ENCODE measurements at places on chromosomes 1 and 21.

GRCh38 chr1:85975912-85976371 is 180.6 kb downstream of the COL24A1 start:
- no peak for DNase-seq

DNA sequence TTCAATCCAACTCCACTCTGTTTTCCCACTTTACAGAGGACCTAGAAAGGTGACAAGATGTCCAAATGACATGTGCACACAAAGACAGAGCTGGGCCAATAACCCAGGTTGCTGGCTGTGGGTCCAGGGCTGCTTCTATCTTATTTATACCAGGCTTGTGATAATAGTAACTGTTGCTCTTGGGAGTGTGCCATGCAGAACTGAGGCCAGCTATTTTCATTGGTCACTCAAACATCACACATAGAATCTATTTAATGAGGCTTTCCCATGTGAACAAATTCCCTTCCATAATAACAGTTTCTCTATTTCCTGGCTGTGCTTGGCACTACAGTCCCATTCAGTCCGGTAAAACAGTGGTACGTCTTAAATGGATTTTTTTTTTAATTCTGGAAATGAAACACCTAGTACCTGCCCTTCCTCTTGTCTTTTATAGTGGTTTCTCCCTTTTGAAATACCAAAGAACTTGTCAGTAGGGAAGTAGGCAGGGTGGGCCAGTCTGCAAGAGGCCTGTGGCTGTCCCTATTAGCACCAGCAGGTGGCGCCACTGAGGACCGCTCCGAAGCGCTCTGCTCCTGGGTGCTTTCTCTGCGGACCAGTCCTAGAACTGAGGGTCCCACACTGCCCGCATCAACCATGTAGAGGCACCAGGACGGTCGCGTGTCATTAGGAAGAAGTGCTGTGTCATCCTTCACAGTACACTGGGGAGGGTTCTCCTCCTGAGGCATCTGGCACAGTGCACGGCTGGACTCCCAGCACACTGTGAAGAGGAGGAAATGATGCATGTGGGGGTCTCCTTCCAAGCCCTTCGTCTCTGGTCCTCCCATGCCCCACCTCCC is 52.1 kb downstream of the GPR161 start:
- no peak for DNase-seq

- no peak for DNase-seq
Observed at GRCh38 chr1:204746838-204747442, 61.4 kb upstream of the LRRN2 start.

DNA sequence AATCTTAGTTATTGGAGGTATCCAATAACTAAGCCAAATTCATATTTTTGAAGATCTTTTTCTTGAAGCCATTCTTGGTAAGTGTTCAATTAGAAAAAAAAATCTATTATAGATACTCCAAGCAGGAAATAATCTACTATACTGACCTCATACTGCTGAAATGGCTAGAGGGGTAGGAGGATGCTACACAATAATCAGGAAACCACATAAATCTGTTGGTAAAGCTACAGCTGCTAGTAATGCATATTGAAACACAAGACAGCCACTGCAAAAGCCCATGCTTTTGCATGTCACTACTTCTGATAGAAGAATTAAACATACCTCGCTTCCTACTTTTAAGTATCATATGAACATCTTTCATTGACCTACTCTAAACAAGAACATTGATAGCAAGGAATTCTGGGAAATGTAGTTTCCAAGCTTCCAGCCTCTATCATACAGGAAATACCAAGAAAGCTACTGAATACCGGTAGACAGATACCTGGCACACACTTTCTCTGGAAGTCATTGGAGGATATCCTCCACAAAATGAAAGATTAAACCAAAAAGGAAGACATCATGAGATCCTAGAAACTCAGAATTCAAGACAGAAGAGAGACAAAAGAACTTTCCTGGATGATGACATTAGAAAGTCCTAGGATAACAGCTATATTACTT is 103.0 kb upstream of the VAV3 start:
- DNase-seq = no peak

DNA sequence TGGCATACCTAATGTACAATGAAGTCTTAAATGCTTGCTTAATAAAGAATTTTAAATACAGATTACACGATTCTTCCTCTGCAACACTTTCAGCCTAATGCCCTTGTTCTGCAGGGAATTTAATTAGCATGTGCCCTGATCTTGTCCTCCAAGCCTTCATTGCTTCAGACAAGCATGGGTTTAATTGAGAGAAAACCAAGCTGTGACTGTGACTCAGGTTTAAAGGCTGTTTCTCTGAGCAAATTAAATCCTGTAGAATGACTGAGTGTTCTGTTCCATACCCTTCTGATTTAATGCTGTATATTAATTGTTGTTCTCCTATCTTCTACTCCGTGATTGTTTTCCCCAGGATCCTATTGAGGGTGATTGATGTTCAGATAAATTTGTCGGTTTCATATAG is 269.0 kb upstream of the PRMT6 start:
- no peak for DNase-seq

GRCh38 chr1:187842406-187843165 is 1013.8 kb downstream of the PLA2G4A start:
- peak; percentile 81 for DNase-seq

Data from epithelial cell of prostate (primary cell).